ENCODE measurements at places on chromosomes 13 and 19.

DNA sequence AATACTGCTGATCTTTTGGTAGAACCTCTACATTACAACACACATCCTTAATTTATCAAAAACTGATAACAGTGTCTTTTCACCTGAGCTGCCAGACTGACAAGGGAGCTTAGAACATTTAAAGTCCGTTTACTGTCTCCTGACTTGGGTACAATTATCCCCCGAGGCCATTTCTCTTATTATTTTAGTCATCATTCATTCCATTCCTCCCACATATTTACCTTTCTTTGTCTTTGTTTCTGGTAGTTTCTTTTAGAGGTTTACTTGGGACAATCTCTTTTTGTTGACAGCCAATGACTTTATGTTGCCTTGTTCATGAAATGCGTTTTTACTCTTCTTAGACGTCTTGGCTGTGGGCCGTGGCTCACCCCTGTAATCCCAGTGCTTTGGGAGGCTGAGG is 186.9 kb downstream of the PCCA start:
- DNase-seq, result no peak

GRCh38 chr19:1526979-1527649 is 3.2 kb downstream of the PLK5 start:
- DNase-seq, result no peak

- DNase-seq, result no peak
These were observed 253.8 kb downstream of the DLEU7 start for GRCh38 chr13:50589651-50590054.

GRCh38 chr19:48739404-48740163 is 826 bp downstream of the RASIP1 start:
- no peak for DNase-seq

DNA sequence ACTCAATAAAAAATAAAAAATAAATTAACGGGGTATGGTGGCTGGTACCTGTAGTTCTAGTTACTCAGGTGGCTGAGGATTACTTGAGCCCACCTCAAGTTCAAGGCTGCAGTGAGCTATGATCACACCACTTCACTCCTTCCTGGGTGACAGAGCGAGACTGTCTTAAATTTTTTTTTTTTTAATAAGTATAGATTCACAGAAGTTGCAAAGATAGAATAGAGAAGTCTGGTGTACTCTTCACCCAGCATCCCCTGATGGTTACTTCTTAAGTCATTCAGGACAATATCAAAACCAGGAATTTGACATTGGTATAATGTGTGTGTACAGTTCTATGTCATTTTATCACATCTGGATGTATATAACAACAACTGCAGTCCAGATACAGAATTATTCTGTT is 7.7 kb upstream of the CD22 start:
- no peak for DNase-seq

DNA sequence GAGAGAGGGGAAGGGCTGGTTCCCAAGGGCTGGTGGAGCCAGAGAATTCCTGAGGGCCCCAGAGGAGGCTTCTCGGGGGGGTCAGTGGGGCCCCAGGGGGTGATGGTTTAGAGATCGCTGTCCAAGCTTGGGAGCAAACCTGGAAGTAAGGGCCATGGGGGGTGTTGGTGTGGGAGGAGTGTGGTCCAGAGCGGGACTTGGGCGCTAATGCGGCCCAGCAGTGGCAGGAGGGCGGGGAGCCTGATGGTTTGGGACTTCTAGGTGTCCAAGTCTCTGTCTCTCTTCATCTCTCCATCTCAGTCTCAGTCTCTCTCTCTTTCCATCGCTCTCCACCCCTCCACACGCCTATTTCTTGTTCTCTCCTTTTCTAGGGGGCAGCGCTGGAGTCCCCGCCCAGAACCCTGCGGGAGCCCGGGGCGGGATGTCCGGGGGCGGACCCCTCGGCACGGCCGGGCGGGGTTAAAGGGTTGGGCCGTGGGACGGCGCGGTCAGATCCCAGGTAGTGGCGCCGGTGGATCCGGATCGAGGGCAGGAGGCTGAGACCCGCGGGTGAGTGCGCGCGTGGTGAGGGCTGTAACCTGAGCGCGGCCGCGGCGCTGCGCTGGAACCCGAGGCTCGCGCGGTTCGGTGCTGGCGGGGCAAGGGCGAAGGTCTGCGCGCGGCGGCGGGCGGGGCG is at the start of gene CYP4F22:
TSS of gene CYP4F22 (plus strand) at position 491 of the 676 bp plus-strand sequence. CDS start 16,812 bp downstream, outside the sequence.
- no peak for DNase-seq

DNA sequence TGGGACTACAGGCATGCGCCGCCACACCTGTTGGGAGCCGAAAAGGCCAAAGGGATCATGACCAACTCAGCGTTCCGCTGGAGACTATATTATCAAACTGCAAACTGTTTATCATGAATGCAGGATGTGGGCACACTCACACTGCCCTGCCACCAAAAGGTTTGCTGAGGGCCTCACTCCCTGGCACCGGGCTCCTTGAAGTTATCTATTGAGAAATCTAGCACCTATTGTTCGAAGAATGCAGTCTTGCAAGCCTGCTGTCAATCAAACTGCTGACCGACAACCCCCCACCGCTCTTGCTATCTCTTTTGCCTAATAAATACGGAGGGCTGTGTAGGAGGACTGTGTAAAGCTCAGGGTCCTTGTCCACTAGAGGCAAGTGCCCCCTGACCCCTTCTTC is 5.2 kb upstream of the ZNF836 start:
- DNase-seq, result no peak

DNA sequence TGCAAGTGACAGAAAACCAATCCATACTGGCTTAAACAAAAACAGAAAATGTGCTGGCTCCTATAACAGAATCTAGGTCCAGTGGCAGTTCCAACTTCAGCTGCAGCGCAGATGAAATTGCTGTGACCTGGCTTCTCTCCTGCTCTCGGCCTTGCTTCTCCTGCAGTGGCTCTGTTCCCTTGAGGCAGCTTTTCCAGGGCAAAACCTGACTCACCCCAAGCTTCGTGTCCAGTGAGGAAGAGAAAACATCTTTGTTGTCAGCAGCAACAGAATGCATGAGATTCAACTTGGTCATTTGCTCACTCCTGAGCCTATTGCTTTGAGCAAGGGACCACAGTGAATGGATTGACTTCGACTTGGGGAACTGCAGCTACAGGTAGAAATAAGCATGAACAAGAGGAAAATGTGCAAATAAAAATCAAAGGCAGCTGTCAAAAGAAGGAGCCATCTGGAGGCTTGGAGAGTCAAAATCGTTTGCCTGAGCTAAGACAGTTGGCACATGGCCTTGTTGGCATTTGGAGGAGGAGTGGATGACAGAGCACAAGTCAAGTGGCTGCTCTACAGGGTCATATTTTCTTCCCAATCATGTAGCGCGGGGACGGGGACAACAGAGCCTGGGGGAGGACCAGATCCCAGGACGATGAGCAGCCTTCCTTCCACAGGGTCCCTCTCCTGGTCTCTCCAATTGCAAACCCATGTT is 523.4 kb downstream of the FGF9 start:
- DNase-seq, result no peak

- no peak for DNase-seq
These were observed 10.1 kb downstream of the RHPN2 start for GRCh38 chr19:33054623-33055022.

DNA sequence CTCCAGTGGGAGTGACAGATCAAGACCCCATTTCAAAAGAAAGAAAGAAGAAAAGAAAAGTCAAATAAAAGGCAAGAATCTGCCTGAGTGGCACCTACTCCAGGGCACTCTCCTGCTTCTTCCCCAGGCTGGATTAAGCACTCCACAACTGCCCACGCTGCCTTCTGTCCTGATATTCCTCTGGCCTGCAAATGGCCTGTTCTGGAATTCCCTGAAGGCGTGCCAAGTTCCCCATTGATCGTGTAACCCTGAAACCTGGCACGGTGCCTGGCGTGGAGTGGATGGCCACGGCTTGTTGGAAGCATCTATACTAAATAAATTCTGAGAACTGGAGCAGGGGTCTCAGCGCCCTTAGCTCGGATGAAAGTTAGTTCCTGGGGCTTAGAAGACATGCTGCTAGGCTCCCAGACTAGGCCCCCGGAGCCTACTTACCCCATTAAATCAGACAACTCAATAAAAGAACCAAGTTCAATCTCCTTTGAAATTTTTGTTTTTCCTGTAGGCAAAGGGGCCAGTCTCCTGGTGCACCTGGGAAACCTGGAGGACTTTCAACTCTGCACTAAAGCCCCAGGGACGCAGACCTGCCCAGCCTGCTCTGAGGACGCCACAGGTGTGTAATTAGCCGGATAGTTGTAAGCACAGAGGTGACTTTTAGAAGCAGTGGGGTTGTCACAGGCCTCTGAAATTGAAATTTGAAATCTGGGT is 21.9 kb downstream of the ANKRD27 start:
- no peak for DNase-seq

DNA sequence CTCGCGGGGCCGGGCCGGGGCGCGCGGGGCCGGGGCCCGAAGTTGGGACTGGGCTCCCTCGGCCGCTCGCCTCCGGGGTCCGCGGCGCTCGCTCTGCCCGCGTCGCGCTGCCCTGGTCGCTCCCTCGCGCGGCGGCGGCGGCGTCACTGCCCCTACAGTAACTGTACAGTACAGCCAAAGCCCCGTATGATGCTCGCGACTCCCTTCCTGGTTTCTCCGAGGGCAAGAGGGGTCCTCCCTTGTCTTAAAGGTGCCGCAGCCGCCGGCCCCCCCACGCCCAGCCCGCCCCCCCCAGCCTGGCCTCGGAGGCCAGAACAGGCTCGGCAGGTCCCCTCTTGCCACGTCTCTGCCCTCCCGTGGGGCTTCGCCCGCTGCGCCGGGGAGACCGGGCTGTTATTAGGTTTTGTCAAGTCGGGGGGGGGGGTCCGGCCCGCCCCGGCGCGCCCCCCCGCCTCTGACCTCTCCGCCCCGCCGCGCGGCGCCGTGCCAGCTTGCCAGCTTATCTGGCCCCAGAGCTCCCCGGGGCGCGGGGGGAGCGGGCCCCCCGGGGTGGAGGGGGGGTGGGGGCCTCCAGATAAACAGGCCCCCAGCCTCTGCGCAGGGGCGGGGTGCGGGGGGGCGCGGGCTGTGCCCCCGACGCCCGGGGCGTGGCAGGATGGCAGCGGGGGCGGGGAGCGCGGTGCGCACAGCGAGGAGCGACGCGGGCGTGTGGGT is at the start of gene ZBTB7A:
TSS of gene ZBTB7A (minus strand) at position 218 of the 714 bp plus-strand sequence. CDS start 11,667 bp downstream, outside the sequence.
- no peak for DNase-seq

DNA sequence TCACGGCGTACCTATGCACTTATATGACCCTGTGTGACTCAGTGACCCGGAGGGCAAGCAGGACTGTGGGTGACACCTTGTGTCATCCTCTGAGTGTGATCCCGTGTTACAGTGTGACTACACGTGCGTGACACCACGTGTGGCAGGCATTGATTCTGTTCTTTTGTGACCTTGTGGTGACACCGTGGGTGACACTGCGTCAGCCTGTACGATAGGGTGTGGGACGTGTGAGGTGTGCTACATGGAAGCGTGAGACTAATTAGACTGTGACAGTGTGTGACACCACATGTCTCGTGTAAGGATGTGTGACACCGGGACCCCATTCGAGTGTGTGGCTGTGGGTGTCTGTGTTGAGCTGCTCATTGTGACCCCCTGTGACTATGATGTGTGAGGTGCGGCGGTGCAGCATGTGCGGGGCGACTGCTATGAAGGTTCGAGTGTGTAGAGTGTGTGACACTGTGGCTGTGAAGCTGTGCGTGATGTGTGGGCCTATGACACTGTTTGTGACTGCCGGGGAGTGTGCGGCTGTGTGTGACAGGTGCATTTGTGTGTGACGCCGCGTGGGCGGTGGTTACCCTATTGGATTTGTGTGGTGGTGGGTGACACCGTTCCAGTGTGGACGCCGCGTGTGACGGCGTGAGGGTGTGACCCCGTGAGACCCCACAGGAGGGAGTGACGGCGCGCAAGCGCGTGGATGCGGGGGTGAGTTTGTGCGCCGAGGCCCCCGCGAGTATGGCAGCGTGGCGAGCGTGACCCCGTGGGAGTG is 399 bp upstream of the SPTBN4 start:
- DNase-seq, result no peak

GRCh38 chr13:30654430-30654829 is 36.7 kb downstream of the USPL1 start:
- no peak for DNase-seq

GRCh38 chr19:33325920-33326319 is 23.6 kb upstream of the CEBPA start:
- DNase-seq, result no peak

DNA sequence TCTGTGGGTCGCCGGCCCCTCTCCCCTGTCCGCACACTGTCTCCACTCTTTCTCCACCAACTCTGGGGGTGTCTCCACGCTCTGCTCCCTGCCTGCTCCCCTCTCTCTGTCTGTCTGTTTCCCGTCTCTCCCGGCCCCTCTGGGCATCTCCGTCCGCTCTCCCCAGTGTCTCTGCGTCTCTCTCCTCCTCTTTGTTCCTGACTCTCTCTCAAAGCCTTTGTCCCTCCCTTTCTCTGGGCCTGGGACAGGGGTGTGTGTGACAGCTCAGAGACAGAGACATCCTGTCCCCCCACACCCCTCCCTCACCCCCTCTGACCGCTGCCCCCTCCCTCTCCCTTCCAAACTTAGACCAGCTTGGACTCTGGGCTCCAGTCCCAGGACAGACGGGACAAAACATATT is 668 bp upstream of the SBK3 start:
- no peak for DNase-seq

DNA sequence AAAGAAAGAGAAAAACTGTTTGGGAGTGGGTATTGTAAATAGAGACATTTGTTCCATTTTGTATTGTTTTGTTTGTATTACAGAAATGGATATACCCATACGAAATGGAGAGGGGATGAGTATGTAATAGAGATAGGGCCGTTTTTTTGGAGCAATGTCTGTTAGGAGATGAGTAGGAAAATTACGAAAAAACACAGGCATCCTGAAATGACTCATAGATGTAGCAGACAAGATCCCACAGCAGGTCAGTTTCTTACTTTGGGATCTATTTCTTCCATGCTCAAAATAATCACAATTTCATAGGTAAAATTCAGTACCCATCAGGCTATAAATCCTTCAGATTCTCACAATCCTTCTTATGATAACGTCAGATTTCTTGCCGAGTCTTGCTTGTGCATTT is 779.4 kb upstream of the SLITRK1 start:
- no peak for DNase-seq
